Suprapubic skin (tissue), 4 donors: ENCODE measurements at places on chromosomes 13 and 19.

- DNase-seq: no peak
These were observed 9.9 kb downstream of the DAPK3 start for GRCh38 chr19:3961007-3961406.

DNA sequence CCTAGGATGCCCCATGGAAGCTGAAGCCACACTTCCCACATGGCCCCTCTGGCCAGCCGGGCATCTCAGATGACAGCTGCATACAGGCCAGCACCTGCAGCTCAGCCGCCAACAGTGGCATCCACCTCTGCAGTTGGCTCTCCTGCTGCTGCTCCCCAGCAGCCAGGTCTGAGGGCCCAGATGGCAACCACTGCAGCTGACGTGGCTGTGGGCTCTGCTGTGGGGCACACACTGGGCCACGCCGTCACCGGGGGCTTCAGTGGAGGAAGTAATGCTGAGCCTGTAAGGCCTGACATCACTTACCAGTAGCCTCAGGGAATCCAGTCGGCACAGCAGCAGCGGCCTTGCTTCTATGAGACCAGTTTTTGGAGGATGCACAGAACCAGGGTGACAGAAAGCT, 45.3 kb upstream of the LSM14A start:
- no peak for DNase-seq

DNA sequence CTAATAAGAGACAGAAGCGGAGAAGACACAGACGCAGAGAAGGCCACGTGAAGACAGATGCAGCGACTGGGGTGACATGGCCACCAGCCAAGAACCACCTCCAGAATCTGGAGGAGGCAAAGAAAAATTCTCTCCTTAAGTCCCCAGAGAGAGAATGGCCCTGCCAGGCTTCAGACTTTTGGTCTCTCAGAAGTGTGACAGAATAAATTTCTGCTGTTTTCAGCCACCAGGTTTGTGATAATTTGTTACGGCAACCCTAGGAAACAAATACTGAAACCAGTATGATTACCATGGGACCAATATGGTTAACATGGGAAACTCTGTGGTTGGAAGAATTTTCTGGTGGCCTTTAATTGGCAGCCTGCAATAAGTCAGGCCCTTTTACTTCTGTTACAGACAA, 63.9 kb upstream of the DOCK9 start:
- no peak for DNase-seq

- no peak for DNase-seq
These were observed 210.7 kb upstream of the SLC10A2 start for GRCh38 chr13:103276775-103277498.

- no peak for DNase-seq
These were observed 711 bp upstream of the MIPEP start for GRCh38 chr13:23889615-23890607.

GRCh38 chr13:20415694-20416107, 110.0 kb downstream of the CRYL1 start:
- peak; percentile 57 for DNase-seq

GRCh38 chr13:107373551-107373950, 805.6 kb upstream of the ARGLU1 start:
- DNase-seq: no peak

- no peak for DNase-seq
These were observed 210.8 kb upstream of the UBL3 start for GRCh38 chr13:30061217-30061616.

DNA sequence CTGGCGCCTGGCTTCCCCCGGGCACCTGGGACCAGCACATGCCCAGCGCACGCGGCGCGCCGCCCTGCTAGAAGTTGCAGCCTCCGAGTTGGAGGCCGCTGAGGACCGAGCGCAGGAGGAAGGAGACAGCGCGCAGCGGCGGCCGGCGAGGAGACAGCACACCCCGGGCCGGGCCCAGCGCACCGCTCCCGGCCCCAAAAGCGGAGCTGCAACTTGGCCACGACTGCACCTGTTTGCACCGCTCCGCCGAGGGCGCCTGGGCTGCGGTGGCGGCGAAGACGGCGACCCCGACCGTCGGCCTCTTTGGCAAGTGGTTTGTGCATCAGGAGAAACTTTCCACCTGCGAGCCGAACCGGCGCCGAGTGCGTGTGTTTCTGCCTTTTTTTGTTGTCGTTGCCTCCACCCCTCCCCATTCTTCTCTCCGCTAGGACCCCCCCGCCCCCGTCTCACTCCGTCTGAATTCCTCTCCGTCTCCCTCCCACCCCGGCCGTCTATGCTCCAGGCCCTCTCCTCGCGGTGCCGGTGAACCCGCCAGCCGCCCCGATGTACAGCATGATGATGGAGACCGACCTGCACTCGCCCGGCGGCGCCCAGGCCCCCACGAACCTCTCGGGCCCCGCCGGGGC, at the start of gene SOX1:
SOX1 (plus strand) TSS at position 34 of the 626 bp plus-strand sequence; CDS start at position 544, 510 bp downstream.
- peak; percentile 73 for DNase-seq

DNA sequence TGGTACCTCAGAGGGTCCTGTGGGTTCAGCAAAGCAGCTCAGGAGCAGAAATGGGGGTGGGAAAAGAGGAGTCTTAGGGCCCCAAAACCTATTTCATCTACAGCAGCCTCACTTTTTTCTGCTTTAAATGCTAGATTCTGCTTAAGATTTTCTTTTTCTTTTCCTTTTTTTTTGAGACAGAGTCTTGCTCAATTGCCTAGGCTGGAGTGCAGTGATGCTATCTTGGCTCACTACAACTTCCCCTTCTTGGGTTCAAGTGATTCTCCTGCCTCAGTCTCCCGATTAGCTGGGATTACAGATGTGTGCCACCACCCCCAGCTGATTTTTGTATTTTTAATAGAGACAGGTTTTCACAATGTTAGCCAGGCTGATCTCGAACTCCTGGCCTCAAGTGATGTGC, 30.7 kb upstream of the WDFY2 start:
- DNase-seq: no peak

- DNase-seq: no peak
These were observed 161.6 kb downstream of the RNF17 start for GRCh38 chr13:24925318-24926231.

GRCh38 chr13:111612886-111613285, 292.4 kb downstream of the TEX29 start:
- DNase-seq: no peak

DNA sequence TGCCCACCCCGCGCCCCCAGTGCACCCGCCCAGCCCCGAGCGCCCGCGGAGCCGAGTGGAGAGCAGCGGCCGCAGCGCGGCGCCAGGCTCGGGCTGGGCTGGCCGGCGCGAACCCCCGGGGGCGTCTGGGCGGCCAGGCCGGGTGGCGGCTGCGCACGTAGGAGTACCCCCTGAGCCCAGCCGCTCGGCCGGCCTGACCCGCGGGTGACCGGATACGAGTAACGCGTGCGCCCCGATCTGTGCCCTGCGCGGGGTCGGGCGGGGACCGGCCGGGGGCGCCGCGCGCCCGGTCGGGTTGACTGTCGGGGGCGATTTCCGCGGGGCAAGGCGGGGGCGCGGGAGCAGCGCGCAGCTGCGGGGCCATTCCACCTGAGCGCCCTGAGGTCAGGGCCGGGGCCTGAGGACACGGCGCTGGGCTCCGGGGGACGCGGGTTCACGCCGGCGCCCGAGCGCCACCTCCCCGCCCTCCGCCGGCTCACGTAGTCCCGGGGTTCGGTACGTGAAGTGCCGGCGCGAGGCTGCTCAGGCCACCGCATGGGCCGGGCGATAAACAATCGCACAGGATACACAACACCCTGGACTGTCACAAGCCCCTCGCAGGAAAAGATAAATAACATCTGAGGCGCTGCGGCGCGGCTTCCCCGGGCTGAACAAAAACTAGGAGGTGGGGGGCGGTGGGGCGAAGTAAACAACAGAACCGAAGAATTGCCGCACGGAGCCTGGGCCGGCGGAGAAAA, 37.6 kb upstream of the FLT1 start:
- DNase-seq: no peak

DNA sequence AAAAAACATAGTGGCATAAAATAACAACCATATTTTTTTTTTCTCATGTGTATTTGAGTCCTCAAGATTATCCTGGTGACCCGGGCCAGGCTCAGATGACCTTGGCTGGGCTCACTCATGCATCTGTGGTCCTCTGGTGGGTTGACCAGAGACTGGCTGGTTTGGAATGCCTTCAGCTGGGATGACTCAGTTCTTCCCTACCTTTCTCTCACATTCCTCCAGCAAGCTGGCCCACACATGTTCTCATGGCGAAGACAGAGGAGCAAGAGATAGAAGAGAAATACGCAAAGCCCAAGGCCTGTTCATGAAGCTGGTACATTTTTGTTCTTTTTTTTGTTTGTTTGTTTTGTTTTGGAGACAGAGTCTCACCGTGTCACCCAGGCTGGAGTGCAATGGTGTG, 14.3 kb upstream of the ZNF541 start:
- DNase-seq: no peak

DNA sequence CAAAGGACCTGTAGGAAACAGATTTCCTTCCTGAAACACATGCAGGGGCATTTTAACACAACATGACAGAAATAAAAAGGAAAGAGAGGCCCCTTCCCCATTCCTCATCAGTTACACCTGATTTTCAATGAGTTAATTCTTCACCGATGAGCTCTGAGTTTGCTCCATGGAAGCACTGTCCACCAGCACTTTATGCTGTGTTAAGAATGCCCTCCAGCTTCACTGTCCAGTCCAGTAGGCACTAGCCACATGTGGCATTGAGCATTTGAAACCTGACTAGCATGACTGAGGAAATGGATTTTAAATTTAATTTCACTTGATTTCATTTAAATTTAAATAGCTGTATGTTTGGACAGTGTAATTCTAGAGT, 217.2 kb upstream of the SLC10A2 start:
- no peak for DNase-seq

GRCh38 chr19:8515317-8515716, 1.4 kb upstream of the ZNF414 start:
- DNase-seq: no peak

GRCh38 chr19:13070425-13071140, 32.1 kb downstream of the LYL1 start:
- no peak for DNase-seq

- no peak for DNase-seq
These were observed 128.6 kb upstream of the PEG3 start for GRCh38 chr19:56969156-56969555.

GRCh38 chr13:60642552-60642951, 245.5 kb downstream of the TDRD3 start:
- DNase-seq: no peak

DNA sequence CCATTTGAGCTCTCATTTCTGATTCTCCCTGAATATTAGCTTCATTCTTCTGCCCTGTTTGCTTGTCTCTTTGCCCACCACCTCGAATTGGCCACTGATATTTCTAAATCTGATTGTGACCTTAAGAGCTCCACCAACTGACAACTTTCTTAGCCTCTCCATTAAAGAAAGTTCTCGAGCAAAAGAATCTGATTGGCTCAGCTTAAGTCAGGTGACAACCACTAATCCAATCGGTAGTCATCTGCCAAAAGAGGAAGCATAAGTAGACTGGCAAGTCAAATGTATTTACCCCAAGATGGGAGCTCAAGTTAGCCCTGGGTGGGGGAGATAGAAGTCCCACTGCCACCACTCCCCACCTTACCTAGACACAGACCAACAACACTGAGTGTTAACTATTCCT, 41.5 kb downstream of the NOTCH3 start:
- no peak for DNase-seq

GRCh38 chr13:84744203-84744602, 861.9 kb upstream of the SLITRK1 start:
- DNase-seq: no peak

- no peak for DNase-seq
These were observed 2.3 kb upstream of the DOCK6 start for GRCh38 chr19:11264452-11265176.

- peak; percentile 77 for DNase-seq
These were observed 2.7 kb downstream of the DACH1 start for GRCh38 chr13:71864094-71864985.

- DNase-seq: no peak
These were observed 249.2 kb downstream of the DIAPH3 start for GRCh38 chr13:59914556-59914955.

- no peak for DNase-seq
These were observed at the start of gene STXBP2 for GRCh38 chr19:7636691-7637373. STXBP2 (plus strand) TSS chr19:7637110; CDS start chr19:7637150, 40 bp downstream.

DNA sequence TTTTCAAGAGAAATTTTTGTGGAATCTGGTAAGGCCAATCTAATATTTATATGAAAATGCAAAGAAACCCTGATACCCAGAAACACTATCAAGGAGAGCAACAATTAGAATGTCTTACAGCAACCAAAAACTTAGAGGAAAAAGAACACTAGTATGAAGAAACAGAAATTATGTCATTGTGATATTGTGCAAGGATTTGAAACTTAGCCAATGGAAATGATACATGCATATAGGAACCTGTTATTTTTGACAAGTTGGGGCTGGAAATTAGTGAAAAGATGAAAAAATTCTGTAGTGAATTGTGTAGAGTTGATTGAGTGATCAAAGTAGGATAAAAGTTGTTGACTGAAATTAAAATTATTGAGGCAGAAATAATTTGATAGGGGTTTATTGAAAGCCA, 792.6 kb upstream of the SLITRK6 start:
- DNase-seq: no peak

GRCh38 chr19:46529622-46530451, 34.2 kb upstream of the PNMA8B start:
- DNase-seq: peak; percentile 75

DNA sequence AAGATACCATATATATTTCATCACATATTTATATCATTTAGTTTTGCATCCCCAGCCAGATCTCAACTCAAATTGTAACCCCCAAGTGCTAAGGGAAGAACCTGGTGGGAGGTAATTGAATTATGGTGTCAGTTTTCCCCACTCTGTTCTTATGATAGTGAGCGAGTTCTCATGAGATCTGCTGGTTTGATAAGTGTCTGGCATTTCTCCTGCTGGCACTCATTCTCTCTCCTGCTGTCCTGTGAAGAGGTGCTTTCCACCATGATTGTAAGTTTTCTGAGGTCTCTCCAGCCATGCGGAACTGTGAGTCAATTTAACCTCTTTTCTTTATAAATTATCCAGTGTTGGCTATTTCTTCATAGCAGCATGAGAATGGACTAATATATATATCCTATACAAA, 462.5 kb upstream of the SLITRK5 start:
- no peak for DNase-seq

DNA sequence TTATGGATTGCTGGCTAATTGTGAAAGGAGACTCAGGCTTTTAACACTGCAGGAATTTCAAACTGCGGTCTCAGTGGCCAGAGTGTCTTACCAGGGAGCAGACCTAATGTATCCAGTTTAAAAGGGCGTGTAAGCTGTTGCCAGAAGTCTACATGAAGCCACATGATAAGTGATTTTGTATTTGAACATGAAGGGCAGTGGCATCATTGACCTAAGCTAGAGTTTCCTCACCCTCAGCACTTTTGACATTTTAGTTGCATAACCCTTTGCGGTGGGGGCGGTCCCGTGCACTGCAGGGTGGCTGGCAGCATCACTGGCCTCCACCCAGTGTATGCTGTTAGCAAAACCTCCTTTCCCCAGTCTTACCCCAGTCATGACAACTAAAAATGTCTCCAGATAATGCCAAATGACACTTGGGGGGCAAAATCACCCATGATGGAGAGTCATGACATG, 23.7 kb upstream of the GPR18 start:
- DNase-seq: peak; percentile 86
